T1000 (cell line): ENCODE measurements at places on chromosomes 6 and 20.

DNA sequence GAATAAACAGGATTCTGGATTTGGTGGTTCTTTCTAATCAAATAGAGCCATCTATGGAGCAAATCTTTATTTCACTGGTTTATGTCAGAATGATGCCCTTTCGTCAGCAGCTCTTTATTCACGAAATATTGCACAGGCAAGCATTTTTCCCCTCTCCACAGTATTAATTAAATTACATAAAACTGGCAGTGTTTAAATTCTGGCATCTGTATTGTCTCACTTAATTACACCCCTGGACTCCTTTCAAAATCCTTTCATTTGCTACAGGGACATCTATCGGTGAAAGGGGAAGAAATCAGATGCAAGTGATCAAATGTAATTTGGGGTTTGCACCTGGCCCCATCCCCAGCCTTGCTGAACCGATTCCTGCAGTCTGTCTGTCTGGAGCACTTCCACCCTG lies 801.9 kb downstream of the QKI start:
- no peak for DNase-seq

- DNase-seq = no peak
Observed at GRCh38 chr20:64196847-64197306, 32.6 kb downstream of the MYT1 start.

GRCh38 chr6:109118871-109119354 lies 23.6 kb downstream of the CEP57L1 start:
- DNase-seq = no peak

DNA sequence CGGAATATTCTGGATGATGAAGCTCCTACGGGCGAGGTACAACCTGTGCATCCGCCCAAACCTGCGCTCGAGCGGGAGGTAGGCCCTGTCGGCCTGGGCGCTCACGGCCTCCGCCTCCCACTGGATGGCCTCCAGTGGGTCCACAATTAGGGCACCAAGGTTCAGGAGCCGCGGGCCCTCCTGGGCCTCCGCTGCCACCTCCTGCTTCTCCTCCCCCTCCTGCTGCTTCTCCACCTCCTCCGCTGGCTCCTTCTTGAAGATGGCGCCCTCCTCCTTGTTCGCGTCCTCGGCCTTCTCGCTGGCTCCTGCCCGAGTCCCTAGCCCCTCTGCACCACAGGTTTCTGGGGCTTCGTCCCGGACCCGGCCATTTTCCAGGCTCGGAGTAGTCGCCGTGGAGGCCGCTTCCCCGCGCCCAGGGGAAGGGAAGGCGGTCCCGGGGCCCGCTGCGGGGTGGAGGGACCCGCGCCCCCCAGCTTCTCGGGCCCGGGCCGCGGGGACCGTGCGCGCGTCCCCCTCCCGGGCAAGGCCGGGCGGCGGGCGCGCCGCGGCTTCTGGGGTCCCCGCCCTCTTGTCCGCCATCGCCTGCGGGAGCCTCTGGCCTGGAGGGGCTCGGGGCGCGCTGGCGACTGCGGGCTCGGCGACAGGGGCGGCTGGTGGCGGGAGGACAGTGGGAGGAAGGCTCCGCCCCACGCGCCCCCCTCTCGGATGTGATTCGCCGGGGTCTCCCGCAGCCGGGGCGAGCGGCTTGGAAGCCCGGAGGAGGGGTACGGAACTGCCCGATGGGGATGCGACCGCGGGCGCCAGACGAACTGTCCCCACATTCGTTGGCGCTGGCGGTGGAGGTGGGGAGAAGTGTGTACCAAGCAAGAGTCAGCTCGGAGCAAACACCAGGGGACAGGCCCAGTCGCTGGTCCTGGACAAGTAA lies 17.6 kb downstream of the PLAGL2 start:
- DNase-seq = no peak

DNA sequence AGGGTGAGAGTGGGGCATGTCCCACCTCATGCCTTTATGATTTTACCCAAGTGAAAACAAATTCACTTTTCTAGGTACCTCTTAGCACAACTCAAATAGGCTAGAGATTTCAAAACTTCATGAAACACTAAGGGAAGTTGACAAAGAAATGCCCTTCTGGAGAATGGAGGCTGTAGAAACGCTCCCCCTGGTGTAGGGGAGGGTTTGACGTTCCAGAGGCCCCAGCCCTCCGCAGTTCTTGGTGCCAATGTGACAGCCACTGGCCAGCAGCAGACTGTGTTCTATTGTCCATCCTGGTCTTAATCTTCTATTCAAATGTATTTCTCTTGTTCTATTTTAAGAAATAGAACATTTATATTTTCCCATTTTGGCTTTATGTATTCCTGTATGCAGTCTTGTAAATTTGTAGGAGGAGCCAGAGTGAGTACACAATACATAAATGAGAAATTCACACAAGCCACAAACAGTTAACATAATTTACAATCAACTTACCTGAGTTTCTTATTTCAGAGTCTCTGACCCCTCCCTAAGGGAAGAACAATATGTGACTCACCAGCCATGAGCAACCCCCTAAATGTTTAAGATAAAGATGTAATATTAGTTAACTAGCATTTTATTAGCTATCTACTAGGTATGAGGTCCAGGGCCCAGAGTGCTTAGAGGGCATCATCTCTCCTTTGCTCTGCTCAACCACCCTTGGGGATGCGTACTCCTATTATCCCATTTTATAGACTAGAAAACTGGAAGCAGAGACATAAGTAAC lies 8.8 kb upstream of the MUC21 start:
- DNase-seq = no peak

- DNase-seq = no peak
Observed at GRCh38 chr6:63352544-63353285, 32.9 kb upstream of the LGSN start.

DNA sequence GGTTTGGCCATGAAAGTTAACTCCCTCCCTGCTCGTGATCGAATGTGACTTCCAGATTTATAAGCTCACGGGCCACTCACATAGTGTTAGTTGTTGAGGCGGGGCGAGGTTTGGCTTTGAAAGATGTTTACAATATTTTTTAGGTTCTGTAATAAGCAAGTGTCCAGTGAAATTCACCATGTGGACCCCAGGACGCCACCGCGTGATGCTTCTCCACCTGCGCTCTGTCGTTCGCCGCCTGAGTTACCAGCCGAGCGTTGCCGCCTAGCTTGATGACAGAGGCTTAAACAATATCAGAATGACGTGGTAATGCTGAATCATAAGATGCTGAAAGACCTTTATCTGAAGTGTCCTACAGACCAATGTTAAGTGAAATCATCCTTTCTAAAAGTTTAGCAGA lies 241.0 kb downstream of the MYLK4 start:
- DNase-seq = no peak

GRCh38 chr20:19967445-19967844 lies 49.7 kb upstream of the NAA20 start:
- DNase-seq = no peak

DNA sequence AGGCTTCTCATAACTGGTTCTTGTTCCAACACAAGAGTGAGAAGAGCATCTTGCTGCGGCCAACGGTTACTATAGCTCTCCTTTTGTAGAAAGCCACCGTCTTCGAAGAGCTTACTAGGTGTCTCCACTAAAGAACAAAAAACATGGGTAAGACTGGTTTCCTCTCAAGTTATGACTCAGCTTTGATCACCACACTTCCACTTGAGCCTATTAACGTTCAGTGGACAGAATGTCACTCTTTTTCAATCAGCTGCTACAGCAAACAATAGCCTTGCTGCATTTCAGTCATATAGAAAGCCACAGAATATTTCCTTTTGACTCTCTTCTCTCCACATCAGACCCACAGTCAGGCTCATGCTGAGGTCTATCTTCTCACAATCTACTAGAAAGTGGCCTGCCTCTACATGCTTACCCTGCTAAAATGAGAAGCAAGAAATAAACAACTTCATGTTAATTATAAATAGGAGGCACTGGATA lies 243.5 kb upstream of the PREP start:
- no peak for DNase-seq
